ENCODE measurements at places on chromosomes 2 and 18. TPM values are rescaled to one million over a fixed set of nuclear protein-coding genes. Genes with fewer than 3 reads are reported as not detected.

INHBB gene
- under 0.01 TPM for total RNA-seq

SLC16A14 gene
- under 0.01 TPM for total RNA-seq

ORC4 gene
- total RNA-seq = 22.4 TPM

DNA sequence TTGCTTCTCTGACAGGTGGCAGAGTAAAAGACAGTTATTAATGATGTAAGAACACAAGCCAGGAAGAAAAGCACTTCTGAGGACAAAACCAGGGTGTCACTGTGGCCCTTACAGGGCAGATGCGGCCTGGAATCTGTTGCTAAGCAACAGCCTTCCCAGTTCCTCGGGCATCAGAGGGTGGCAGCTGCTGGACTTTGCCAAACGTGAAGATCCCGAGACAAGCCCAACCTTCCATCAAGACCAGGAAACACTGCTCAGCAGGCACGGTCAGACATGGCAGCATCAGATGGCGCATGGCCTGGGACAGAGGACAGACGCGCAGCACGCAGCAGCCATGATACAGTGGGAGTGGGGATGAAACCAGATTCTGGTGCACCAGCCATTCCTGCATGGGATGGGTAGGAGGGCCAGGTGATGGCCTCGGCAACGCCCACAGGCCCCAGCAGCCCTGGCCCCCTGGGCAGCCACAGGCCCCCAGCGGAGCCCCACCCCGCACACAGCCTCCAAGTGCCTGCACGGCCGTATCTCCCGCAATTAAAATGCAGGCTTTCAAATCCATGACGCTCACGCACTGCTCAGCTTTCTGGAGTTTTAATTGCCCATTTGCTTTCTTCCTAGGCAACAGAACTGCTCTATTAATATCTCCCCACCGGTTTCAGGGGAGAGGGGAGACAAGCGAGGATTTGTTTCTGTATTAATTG is 89.0 kb downstream of the EIPR1 start:
- peak; percentile 38 for DNase-seq

DNA sequence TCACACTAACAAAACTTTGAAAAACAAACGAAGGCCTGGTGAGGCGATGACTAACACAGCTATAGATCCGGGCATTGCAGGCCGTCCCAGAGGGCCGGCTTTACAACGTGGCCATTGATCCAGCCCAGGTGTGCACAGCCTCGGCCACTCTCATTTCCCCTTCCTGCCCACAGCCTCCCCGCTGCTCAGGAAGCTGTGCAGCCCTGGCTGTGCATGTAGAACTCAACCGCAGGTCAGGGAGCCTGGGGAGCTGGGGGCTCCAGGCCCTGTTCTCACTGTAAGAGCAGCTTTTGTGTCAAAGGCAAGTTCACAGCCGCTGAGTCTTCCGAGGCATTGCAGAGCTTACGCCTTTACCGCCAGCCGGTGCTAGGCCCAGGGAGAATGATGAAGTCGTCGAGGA is 87.2 kb downstream of the LONRF2 start:
- no peak for DNase-seq

Measured in osteoblast (primary cell).